ENCODE measurements at places on chromosomes 2 and 18.

- DNase-seq = no peak
Observed at GRCh38 chr2:190696792-190697398, 48.0 kb downstream of the NAB1 start.

DNA sequence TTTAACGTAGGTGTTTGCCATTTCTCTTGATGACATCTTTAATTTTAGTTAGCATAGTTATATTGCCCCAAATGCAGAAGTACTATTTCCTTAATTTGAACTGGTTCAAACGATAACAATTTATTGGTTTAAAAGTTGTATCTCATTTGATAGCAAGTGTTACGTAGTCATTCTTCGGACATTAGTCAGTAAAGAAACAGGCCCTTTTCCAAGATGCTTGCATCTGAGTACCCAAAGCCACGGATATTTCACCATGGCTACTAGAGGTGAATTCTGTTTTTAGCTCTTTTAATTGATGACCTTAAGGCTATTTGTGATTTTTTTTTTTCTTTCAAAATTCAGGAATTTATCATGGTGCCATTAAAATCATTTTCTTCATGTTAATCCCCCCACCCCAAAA, 32.1 kb downstream of the GLS start:
- no peak for DNase-seq

DNA sequence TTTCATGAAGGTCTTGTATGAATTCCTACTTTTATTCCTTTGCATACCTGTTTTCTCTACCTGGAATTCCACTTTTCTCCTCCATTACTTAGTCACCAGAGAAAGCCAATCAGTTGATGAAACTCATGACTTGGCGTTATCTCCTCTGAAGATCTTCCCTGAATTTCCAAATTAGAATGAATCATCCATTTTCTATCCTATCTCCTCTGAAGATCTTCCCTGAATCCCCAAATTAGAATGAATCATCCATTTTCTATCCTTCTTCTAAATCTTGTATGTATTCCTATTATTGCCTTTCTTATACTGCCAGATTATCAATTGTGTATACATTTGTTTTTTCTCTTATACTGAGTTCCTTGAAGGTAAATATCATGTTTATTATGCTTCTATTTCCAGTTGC, 440.4 kb downstream of the CCDC85A start:
- no peak for DNase-seq

DNA sequence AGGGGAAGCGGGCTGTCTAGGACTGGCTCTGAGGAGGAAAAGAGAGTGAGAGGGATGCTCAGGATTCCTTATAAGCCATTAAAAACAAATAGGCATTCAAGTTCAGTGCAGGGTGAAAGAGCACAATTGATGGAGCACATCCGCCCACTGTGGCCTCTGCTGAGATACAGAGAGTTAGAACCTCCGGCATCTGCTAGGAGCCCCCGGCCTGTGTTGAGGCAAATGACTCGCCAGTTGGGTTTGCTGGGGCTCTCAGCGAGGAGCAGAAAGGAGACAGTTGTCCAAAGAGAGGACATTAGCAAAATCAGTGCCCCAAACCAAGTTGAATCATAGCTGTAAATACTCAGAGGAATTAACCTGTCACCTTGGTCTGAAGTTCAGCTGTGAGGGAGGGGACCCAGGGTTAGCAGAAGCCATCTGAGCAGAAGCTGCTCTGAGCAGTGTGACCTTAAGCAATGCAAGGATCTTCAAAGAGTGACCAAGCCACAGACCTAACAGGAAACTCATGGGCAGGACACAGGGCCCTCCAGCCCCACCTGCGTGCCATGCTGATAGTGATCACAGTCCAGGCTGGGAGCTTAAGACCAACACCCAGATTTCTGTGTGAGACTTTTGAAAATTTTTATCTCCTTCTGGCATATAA, 23.3 kb upstream of the IL18RAP start:
- DNase-seq = no peak

- no peak for DNase-seq
Observed at GRCh38 chr2:195320413-195320973, 336.5 kb upstream of the SLC39A10 start.

GRCh38 chr2:4765787-4766530, 926.2 kb upstream of the SOX11 start:
- no peak for DNase-seq

- no peak for DNase-seq
Observed at GRCh38 chr2:7634409-7634808, 717.2 kb downstream of the RNF144A start.

Measured in stimulated activated naive CD8-positive, alpha-beta T cell treated with anti-CD3 and anti-CD28 coated beads, Interleukin-15, amount 100 ng/mL, for 72 hours (primary cell).